ENCODE measurements at places on chromosomes 13 and 19.

GRCh38 chr19:28869459-28869858 lies 343.5 kb downstream of the UQCRFS1 start:
- no peak for DNase-seq

DNA sequence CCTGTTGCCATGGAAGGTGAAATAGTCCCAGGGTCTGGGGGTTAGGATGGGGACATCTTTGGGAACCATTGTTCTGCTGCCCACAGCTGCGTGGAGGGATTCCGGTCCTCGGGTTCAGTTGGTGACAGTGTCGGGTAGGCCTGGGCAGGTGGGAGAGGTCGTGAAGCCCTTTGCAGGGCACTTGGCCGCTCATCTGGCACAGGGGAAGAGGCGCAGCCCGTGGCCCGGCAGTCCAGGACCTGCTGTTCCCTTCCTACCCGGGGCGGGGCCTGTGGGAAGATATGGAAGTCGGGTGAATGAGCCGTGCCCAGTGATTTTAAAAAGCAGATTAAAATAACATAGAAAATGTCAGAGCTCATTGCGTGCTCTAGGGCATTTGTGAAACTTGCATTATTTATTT lies 44.8 kb downstream of the KDM4B start:
- DNase-seq: peak; percentile 66

GRCh38 chr13:53357582-53357981 lies 329.0 kb downstream of the OLFM4 start:
- DNase-seq: no peak

- no peak for DNase-seq
Measured at GRCh38 chr19:19615086-19615485, 3.4 kb downstream of the PBX4 start.

DNA sequence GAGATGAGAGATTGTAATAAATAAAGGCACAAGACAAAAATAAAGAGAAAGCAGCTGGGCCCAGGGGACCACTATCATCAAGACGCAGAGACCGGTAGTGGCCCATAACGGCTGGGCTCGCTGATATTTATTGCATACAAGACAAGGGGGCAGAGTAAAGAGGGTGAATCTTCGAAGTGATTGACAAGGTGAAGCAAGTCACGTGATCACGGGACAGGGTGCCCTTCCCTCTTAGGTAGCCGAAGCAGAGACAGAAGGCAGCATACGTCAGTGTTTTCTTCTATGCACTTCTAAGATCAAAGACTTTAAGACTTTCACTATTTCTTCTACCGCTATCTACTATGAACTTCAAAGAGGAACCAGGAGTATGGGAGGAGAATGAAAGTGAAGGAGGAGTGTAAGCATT lies 4.6 kb upstream of the PRKCG start:
- DNase-seq: no peak

DNA sequence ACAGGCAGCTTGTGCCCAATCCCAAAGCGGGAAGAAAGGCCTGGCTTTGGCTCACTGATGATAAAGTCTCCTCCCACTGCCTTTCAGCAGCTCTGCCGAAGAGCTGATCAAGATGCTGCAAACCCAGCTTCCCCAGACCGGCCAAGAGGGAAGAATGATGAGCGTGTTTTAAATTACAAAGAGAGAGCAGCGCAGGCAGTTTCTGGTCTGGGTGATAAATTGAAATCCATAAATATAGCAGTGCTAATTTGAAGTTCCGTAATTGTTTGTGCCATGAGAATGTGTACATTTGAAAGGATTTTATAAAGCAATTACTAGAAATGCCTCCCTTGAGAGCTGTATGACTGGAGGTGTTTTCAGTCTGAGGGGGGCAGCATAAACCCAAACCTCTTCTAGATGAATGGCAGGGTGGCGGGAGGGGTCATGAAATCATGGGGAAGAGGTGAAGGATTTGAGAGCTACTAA lies 171.8 kb downstream of the STK24 start:
- DNase-seq: no peak

DNA sequence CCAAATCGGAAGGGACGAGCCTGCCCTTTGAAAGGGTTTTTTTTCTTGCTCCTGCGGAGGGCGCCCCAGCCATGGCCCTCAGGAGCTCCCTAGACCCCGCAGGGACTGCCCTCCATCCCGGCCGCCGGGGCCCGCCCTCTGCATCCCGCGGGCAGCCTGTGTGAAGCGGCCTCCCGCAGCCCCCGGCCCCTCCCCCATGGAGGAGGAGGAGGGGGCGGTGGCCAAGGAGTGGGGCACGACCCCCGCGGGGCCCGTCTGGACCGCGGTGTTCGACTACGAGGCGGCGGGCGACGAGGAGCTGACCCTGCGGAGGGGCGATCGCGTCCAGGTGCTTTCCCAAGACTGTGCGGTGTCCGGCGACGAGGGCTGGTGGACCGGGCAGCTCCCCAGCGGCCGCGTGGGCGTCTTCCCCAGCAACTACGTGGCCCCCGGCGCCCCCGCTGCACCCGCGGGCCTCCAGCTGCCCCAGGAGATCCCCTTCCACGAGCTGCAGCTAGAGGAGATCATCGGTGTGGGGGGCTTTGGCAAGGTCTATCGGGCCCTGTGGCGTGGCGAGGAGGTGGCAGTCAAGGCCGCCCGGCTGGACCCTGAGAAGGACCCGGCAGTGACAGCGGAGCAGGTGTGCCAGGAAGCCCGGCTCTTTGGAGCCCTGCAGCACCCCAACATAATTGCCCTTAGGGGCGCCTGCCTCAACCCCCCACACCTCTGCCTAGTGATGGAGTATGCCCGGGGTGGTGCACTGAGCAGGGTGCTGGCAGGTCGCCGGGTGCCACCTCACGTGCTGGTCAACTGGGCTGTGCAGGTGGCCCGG lies 815 bp downstream of the MAP3K10 start:
- DNase-seq: no peak

GRCh38 chr13:48801255-48801654 lies 147.5 kb downstream of the CYSLTR2 start:
- no peak for DNase-seq

DNA sequence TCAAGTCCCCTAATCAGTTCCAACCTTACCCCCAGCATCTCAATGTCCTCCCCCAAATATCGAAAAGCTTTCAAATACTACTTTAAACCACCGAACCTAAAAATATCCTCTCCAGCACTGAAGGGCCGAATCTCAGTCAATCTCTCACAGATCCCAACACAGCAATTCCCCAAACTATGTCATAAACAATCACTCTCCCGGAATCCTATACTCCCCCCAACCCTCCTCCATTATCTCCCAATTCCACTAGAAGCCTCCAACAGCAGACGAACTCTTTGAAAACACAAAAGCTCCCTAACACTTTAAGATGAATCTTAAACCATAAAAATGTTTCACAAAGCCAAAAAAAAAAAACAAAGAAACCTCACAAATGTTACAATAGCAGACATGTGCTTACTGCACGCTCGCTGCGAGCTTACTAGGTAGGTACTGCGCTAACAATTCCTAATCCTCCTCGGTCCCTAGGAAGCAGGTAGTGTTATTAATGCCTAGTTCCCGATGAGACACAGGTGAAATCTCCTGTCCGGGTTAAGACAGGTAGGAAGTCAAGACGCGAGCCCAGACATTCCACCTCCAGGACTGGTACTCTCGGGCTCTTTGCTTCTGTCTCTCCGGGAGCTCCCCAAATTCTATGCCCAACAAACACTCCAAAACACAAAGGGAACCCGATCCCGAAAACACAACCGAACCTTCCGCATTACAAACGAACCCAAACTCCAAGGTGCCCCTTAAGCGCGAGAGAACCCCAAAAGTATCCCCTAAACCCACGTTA lies 14.2 kb downstream of the FBXO46 start:
- DNase-seq: no peak

DNA sequence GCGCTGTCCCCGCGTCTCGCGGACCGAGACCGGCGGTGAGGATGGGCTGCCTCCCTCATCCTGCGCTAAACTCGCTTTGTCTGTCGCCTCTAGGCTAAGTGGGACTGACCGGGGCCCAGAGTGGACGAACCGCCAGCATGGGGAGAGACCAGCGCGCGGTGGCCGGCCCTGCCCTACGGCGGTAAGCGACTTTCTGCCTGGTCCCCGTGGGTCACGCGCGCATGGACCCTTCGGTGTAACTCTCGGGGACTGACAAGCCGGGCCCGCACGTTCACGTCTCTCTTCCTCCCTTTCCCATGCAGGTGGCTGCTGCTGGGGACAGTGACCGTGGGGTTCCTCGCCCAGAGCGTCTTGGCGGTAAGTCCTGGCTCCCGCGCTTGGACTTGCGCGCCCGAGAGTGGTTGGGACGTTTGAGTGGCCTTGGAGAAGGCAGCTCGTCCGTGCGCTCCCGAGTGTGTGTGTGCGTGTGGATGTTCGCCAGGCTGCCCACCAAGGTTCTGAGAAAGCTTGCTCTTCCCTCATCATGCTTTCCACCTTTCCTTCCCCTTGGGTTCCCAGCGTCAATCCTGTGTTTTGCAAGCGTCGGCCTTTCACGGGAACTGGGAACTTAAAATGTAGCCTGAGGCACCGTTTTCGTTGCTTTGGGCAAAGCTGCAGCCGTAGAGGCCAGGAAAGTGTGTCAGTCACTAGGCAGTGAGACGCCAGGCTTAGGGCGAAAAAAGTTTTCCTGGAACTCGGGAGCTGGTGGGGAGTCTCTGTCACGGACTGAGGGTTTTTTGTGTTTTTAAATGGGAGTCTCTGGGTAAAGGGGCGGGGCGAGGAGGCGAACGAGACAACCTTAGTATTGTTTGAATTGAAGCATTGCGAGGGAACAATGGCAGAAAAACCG lies 927 bp downstream of the COL4A2 start:
- peak; percentile 71 for DNase-seq

DNA sequence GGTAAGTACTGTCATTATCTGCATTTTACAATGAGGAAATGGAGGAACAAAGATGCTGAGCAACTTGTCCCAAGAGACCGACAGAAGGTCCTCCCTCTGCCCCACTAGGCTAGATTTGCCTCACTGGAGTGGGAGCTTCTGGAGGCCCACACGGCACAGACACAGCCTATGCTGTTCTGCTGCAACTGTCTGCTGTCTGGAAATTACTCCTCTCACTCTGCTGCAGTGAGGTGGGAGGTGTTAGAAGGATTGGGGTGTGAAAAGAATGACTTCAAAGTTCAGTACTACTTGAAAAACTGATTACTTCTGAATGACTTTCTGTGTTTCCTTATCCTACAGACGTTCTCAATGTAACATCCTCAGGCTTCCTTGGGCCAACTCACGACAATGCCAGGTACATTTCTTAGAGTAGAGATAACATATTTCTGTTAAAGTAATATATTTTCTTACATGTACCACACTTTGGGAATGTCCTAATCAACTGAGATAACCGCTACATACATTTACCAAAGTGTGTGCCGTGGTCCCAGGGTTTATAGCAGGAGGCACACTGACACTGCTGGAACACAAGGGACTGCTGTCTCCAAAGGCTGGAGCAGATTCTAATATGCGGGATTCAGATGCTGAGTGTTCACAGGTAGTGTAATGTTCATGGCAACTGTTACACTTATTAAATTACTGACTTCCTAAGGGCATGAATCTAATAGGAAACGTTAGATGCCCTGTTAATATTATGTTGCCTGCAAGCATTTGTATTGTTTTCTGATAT lies 53.5 kb upstream of the WASF3 start:
- no peak for DNase-seq

DNA sequence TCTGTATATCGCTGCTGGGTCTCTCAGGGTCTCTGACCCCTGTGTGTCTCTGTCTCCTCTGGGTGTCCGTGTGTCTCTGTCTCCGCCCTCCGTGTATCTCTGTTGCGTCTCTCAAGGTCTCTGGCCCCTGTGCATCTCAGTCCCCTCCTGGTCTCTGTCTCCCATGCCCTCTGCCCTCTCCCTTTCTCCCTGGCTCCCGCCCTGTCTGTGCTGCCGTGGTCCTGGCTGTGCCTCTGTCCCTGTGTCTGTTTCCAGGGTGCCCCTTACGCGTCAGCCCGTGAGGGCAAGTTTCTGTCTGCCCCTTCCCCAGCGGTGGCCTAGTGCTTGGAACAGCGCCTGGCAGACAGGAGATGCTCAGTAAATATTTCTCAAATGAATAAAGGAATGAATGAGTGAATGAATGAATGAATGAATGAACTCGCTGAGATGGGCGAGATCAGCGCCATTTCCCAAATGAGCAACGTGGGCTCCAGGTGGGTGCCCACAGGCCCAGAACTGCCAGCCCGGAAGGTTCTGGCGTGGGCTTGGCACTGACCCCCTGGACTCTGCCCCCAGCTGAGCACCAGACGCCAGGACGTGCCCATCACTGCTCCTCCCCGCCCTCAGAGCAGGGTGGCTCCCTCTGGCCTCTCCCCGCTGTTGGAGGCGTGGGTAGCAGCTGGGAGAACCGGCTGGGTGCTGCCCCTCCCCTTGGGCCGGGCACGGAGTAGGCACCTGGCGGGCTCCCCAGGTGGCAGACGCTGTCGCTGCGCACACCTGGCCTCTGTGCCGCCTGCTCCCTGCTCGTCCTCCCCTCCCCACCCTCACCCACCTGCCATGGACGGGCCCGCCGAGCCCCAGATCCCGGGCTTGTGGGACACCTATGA lies at the start of gene SULT2B1:
Gene SULT2B1 (plus strand): TSS at position 736 of the 866 bp plus-strand sequence. CDS start 81 bp downstream, at position 817.
- DNase-seq: peak; percentile 81

DNA sequence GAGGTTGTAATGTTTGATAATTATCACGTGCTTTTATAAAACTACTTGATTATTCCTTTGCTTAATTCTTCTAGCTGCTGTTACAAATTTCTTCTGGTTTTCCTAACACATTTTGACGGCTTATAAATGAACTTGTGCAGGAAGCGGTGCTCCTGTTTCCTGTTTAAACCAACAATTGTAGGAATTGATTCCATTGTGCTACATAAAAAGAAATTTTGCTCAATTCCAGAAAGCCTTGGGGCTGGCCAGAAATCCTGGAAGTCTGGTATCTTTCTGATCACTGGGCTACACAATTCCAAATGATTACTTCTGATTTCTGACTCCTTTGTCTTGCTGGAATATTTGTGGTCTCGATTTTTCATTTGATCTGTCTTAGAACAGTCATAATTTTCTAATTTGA lies 14.9 kb downstream of the RFC3 start:
- no peak for DNase-seq

DNA sequence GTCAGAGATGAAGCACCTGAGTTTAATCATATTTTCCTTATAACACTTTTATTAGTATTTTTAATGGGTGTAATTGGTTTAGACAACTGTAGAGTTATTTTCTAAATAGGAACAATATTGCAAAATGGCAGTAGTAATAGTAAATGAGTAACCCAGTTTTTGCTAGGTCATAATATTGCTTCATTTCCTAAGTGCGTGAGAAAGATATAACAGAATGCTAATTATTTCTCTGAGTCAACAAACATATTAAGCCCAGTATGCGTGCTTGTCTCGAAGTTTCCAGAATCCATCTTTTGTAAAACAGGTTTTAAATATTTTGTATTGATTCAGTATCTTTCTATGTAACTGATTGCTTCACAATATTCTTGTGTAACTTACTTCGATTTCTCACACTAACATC lies 315.3 kb downstream of the MYO16 start:
- DNase-seq: no peak
